ENCODE measurements at places on chromosomes 6 and 20.

GRCh38 chr6:81977486-81977885 is 225.0 kb upstream of the TENT5A start:
- DNase-seq, result no peak

DNA sequence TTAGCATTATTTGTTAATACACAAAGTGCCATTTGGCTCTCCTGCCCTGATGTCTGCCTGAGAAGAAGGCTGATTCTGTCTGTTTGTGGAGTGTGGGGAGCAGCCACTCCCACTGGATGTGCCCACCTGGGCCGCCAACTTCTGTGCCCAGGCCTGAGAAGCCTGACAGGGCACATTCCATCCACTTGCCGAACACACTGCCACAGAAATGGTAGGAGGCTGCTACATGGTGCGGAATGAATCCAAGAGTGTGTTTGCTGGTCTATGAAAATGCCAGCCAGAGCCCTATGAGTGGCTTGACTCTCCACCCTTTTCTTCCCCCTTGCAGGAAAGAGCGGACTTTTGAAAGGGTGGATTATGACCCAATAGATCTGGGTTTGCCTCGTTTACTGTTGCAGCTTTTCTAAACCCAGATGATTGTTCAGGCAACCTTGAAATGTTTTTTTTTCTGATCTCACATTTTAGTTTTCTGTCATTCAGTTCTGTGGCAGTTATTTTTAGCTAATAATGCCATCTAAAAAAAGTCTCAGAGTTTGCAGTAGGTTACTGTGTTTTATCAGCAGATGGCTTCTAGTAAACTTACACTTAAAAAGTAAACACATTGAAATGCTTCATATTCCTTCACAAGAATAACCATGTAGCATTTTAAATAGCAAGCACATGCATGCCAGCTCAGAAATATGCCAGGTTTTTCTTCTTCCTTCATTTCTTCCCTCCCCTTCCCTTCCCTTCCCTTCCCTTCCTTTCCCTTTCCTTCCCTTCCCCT is 196.5 kb downstream of the SLC35F1 start:
- DNase-seq, result no peak

DNA sequence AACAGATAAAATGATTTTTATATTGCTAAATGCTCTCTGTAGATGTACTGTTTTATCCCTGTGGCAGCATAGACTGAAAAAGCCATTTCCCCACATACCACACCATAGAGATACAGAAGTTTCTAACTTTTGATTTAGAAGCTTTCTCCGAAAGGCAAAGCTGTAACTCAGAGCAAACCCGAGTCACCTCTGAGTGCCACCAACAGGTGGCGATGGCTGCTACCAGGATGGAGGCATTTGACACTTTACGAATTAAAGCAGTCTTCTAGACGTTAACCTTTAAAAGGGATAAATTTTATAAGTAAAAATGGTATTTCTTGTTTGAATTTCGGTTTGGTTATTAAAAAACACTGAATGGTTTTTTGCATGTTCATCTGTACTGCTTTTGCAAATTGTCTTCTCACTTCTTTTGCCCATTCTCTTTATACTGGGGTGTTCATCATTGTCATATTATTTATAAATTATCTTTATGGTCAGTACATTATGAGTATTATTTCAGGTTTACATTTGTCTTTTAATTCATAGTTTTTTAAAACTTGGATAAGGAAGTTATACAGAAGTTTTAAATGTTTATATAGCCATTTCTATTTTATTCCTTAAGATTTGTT is 201.0 kb upstream of the CEP162 start:
- no peak for DNase-seq

GRCh38 chr6:49743429-49743828 is 759 bp downstream of the CRISP3 start:
- DNase-seq, result no peak

GRCh38 chr6:3913077-3913957 is 64.1 kb downstream of the FAM50B start:
- no peak for DNase-seq

- no peak for DNase-seq
These were observed 131.5 kb downstream of the TFAP2C start for GRCh38 chr20:56760610-56761009.

GRCh38 chr20:5195655-5196054 is 68.8 kb downstream of the CDS2 start:
- no peak for DNase-seq

DNA sequence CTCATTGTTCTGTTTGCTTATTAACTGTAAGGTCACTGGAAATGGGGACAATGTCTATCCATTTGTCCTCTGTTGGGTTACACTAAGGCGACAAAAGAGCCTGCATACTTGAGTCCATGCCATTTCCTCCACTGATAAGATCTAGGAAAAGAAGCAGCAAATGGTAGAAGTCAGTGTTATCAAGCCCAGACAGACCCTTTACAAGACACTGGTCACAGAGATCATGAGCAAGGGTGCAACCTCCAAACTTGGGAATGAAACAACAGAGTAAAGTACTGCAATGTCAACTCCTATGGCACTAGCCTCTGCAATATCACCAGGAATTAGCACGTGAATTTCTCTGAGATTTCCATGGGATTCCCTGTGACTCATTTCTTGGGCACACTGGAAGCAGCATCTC is 126.9 kb downstream of the ID4 start:
- DNase-seq, result no peak

DNA sequence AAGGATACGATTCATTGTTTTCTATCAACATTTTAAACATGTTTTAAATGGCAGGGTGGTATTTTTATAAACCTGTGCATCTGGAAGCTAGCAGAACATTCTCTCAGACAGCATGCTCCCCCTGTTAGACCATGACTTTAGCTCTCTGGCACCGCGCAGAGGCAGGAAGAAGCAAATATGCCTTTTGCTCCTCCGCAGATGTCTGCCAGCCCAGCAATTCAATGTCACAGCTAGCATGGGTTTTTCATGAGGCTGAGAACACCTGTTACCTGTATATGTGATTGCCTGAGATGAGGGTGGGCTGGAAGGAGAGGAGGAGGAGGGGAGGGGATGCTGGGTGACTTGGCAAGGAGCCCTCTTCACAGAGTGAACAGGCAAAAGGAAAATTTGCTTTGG is 6.7 kb downstream of the MTCH1 start:
- no peak for DNase-seq

DNA sequence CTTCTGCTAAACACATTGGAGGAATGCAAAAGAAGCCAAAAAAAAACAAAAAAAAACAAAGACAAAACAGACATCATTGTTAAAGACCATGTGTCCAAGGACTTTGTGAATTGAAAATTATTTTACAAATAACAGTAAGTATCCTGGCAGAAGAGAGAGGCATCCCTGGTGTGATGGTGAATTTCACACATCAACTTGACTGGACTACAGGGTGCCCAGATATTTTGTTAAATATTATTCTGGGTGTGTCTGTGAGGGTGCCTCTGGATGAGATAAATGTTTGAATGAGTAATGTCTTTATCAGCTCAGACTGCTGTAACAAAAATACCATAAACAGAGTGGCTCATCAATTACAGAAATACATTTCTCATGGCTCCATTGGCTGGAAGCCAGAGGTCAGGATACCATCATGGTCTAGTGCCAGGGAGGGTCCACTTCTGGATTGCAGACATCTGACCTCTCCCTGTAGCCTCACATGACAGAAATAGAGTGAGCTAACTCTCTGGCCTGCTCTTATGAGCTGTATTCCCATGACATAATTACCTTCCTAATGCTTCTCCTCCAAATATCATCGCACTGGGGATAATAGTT is 12.2 kb upstream of the C6orf118 start:
- DNase-seq, result no peak

- DNase-seq, result no peak
These were observed 781.0 kb downstream of the EYS start for GRCh38 chr6:64926051-64926450.
